ENCODE measurements at places on chromosomes 3 and 15. TPM values are rescaled to one million over a fixed set of nuclear protein-coding genes. Genes with fewer than 3 reads are reported as not detected.
A peak's percentile ranks its signal among the peaks of the same experiment; 100 is the strongest.

DNA sequence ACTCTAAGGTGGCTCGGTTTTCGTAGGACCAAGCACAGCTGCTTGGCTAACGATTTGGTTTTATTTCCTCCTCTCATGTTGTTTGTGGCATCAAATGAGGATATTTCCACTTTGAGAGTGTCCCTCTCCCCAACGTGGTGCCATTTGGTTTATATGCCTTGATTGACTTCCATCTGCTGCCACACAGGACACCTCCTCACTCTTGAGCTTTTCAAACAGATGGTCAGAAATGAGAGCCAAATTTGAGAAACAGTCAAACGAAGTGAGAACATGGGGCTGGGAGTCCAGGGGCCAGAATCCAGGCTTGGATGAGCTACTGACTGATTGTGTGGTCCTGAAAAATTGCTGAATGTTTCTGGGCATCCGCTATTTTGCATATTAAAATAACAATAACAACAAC is 43.5 kb downstream of the CEMIP start:
- DNase-seq = no peak

GRCh38 chr3:133896002-133896761 is 500 bp upstream of the RAB6B start:
- no peak for DNase-seq

Gene NAA80
- total RNA-seq = 35.3 TPM

- DNase-seq = no peak
These were observed 400.4 kb downstream of the MAGI1 start for GRCh38 chr3:65638301-65638700.

Gene CX3CR1
- total RNA-seq = 0.65 TPM

DNA sequence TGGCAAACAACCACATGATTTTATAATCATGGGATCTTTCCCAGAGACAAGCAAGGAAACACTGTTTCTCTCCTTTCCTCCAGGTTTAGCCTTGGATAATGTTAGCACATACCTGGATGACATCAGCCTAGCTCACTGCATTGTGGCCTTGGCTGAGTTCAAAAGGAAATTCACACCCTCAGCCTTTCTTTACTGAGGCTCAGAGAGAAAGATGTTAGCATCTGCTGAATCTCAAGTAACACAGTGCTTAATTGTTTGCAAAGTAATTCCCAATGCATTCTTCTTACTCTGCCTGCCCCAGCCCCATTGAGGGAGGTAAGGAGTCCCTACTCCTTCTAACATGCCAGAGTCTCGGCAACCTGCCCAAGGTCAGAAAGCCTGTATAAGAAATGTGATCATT is 432.2 kb upstream of the LMCD1 start:
- no peak for DNase-seq

Gene PRTG
- not detected for total RNA-seq

GRCh38 chr3:180073561-180073960 is 36.8 kb upstream of the PEX5L start:
- no peak for DNase-seq

Gene A4GNT
- total RNA-seq = not detected

- no peak for DNase-seq
These were observed 2.8 kb downstream of the TMEM43 start for GRCh38 chr3:14127516-14128161.

- no peak for DNase-seq
These were observed 16.4 kb upstream of the FGD5 start for GRCh38 chr3:14802381-14802731.

DNA sequence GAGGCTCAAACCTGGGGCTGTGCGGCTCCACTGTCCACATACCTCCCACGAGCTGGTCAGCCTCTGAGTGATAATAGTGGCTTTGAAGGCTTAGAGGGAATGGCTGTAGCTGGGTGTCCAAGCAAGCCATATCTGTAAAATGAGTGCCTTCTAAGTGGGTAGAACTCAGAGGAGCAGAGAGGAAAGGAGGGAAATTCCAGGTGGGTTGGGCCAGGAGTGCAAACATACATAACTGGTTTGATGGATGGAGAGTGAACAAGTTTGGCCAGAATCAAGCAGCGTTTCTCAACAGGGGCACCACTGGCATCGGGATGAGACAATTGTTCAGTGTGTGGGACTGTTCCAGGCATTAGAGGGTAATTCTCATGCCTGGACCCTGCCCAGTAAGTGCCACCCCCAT is 91.1 kb downstream of the ASB7 start:
- DNase-seq = no peak

GRCh38 chr15:69579950-69580618 is 127.5 kb downstream of the RPLP1 start:
- DNase-seq = no peak

- no peak for DNase-seq
These were observed 31.3 kb downstream of the IL1RAP start for GRCh38 chr3:190545191-190545590.

- DNase-seq = no peak
These were observed 118.4 kb upstream of the FLNB start for GRCh38 chr3:57889807-57890206.

DNA sequence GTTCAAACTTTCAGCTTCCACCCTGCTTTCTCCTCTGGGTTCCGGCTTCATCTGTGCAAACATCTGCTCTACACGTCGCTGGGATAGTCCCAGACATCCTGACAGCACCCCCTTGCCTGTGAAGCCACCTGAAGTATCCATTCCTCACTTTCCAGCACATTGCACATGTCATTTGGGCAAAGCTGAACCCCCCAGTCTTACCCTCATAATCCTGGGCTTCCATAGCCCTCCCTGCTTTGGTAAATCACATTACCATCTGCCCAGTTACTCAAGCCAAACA is 42.5 kb downstream of the STARD5 start:
- no peak for DNase-seq

DNA sequence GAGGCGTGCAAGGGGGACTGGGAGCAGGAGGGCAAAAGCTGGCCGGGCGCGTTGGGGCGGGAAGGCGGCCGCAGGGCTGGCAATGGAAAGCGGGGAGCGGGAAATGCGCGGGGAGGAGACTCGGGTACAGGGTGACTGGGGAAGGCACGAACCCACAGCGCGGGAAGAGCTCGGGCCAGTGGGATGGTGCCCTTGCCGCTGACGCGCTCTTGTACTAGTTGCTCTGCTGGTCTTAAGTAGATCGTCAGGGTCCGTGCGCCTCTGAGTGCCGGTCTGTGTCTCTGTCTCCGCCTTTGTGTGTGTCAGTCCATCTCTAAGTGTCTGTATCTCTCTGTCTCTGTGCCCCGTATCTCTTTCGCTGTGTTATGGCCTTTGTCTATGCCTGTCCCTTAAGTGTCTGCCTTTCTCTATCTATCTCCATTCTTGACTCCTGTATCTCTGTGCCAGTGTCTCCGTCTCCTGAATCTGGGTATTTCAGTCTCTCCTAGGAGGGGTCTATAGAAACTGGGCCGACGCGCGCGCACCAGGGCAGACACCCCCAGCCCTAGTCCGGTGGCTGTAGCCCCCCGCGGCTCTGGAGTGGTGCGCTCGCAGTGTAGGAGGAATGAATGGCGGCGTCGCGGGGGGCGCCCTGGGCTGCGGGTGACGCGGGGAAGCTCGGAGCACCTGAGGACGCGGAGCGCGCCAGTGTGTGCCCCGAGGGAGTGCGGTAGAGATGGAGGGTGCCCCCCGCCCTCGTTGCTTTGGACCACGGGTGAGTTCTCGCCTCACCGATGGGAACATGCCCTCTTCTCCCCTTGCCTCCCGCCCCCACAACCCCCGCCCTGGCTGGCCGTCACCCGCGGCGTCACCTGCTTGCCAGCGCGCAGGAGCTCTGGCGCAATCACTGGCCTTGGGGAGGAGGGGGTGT is 756 bp upstream of the CAMK2N2 start:
- DNase-seq = no peak

- DNase-seq = no peak
These were observed 7.1 kb downstream of the SCAMP2 start for GRCh38 chr15:74866090-74866489.

DNA sequence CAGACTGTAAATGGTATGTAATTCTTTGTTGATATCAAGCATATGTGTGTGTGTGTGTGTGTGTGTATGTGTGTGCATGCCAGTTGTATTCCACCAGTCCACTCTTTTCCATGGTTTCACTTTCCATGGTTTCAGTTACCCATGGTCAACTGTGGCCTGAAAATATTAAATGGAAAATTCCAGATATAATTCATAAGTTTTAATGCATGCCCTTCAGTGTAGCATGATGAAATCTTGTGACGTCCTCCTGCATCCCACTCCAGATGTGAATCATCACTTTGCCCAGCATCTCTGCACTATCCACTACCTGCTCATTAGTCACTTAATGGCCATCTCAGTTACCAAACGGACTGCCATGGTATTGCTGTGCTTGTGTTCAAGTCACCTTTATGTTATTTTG is 215.9 kb downstream of the GBE1 start:
- DNase-seq = no peak

DNA sequence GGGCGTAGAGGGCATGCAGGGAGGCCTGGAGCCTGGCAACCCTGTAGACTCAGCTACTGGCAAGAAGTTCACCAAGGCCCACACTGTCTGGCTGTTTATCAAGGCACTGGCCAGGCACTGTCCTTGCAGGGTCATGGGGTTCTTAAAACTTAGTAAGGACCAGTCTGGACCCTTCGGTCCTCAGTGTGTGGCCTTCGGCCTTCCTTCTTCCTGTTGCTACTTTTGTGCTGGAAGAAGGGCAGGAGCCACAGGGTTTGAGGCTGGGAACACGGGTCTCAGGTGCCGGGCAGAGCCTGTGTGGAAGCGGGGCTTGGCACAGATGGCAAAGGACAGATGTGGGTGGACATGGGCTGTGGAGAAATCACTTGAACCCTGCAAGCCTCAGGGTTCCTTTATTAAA is 76.6 kb downstream of the SNRK start:
- no peak for DNase-seq

Gene TP63
- total RNA-seq = 1.5 TPM

DNA sequence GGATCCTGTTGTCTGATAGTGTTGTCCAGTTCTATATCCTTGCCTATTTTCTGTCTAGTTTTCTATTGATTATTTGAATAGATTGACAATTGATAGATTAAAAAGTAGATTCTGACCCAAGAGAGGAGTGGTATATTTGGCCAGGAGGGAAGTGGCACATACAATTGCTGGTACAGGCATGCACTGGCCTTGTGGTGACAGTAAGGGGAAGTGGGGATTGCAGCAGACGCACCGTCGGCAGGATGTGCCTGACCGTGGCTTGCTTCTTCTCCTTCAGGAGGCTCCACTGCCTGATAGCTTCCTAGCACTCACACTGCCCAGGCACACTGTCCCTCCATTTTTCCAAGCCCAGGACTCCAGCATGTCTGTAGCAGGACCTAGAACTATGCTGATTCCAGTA is 10.5 kb downstream of the GABRG3 start:
- no peak for DNase-seq

DNA sequence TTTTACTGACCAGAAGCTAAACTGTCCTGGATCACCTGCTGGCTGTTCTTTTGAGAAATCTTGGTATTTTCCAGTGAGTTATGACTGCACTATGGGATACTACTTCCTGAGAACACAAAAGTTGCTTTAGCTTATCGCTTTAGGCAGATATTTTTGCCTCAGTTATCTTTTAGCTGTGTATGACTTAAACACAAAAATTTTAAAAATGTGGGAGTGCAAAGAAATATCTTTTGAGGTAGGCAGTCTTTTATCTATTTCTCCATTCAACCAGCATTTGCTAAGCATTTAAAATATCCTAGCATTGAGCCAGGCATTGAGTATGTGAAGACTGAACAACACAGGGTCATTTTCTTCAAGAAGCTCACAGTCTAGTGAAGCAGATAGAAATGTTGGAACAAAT is 981.9 kb downstream of the FHIT start:
- DNase-seq = no peak

Gene PRR20G
- not detected for total RNA-seq

Gene TGM5
- total RNA-seq = not detected

Gene PATL2
- total RNA-seq = 26.7 TPM

GRCh38 chr3:133834621-133835417 is 29.2 kb downstream of the SRPRB start:
- DNase-seq = no peak

Gene FEZF2
- total RNA-seq = not detected

DNA sequence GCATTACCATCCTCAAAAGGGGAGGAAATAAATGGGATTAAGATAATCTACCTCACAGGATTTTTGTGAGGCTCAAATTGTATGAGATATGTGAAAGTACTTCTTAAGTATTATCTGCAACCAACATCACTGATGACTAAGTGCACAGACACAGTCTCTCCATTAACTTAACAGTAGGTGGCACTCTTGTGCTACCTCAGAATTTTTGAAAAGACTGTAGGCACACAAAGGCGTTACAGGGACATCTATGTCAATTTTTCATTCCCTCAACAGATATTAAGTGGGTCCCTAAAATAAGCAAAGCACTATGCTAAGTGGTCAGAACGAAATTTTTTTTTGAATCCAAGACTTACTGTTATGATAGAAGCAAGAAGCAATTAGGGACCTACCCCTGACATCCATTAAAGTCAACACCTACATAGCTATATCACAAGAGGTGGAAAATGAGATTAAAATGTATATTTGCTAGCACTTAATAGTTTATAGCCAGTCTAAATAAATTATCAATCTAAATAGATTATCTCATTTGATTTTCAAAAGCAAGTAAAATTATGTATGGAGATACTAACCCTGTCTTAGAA is 52.9 kb downstream of the RYK start:
- DNase-seq = no peak

Gene IQCH
- 0.70 TPM for total RNA-seq

DNA sequence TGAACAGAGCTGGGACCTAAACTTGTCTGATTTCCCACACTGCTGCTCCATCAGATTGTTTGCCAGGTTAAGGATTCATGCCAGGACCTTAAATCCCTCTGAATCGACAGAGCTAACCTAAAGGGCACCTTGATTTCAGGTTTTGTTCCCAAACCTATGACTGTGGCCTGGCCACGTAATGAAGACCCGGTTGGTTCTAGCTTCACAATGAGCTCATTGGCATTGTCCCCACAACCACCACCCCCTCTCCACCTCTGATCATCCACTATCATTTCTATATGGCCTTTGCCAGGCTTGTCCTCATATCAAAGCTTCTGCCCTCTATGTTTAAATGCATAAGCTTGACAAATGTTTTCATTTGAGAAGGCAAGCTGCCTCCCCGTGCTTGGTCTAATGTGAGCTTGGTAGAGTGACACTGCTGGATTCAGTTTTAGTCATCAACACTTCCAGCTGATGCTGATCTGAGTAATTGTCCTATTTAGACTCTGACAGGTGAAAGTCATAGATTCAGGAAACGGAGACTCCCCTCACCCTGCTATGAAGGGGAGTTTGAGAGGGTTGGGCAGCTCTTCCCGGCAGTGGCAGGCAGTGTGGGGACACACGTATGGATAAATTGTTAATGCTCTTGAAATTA is 407.1 kb upstream of the CFAP20DC start:
- no peak for DNase-seq

- peak; percentile 36 for DNase-seq
These were observed 5.5 kb downstream of the CPNE4 start for GRCh38 chr3:132029182-132029902.

- no peak for DNase-seq
These were observed 120.9 kb downstream of the LIPC start for GRCh38 chr15:58552505-58553364.

DNA sequence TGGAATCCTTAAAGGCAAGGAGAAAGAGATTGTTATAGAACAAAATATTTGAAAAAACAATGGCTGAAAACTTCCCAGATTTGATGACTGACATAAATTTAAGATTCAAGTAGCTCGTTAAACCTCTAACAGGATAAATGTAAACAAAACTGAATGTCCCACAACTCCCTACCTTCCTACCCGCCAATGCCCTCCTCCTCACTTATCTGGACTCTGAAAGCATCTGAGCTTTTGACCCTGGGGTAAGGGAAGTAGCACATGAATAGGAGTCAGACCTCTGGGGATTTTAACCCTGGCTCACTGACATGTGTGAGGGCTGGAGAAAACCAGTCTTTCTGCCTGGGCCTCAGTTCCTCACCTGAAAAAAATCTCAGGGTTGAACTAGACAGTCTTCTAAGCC is 26.9 kb downstream of the CYP19A1 start:
- no peak for DNase-seq
